ENCODE measurements at places on chromosomes 7 and 10. TPM values are rescaled to one million over a fixed set of nuclear protein-coding genes. Genes with fewer than 3 reads are reported as not detected.

GRCh38 chr10:7251696-7252465, 159.0 kb downstream of the SFMBT2 start:
- no peak overlapping the region for H3K27ac ChIP-seq
- H3K36me3 ChIP-seq, result no peaks in the 10 kb centered on the region
- H3K27me3 ChIP-seq, result peaks cover 17% of the 10 kb centered on the region
- H3K4me3 ChIP-seq, result no peak overlapping the region

DNA sequence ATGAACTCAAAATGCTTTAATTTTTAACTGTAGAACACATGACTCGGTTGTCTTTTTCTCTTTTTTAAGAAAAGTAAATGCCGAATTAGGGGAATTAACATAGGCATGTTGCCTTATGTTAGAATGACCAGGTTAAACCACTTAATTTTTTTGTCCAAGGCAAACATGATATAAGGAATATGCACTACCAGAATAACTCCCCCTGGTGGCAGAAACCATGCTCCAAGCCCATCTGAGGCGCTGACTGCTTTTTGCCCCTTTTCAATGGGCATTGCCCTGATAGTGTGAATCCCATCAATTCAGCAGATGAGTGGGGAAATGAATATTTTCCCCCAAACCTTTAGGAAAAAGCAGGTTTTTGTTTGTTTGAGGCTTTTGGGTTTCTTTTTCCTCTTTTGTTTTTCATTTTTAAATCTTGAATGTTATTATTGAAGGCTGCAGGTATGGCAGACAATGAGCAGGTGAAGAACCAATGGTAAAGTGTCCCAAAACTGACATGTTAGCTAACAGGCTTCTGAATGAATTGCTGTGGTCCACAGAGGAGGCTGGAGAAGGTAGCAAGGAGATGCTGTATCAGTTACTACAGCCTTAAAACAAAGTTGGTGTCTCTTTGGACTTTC, 284.3 kb downstream of the SORCS3 start:
- no peaks in the 10 kb centered on the region for H3K36me3 ChIP-seq
- H3K27me3 ChIP-seq, result peaks cover 56% of the 10 kb centered on the region
- DNase-seq, result peak; percentile 66
- H3K27ac ChIP-seq, result no peak overlapping the region

DNA sequence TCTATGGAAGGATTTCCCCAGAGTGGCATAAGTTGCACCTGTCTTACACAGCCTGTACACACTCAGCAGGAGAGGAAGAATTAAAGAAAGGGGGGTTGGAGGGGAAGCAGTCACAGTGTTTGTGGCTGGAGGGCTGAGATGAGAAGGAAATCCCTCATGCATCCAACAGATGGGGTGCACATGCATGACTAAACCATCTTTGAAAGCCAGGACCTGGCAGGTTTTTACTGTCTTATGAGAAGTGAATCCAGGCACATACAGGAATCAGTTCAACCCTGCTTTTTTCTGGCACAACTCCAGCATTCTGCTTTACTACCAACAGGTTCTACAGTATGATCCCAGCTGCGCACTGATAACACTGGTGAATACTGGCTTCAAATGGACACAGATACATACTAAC, 107.7 kb downstream of the CACNA2D1 start:
- H3K4me1 ChIP-seq, result no peaks in the 10 kb centered on the region
- H3K27ac ChIP-seq, result no peak overlapping the region
- H3K4me3 ChIP-seq, result no peak overlapping the region
- no peaks in the 10 kb centered on the region for H3K27me3 ChIP-seq
- no peaks in the 10 kb centered on the region for H3K36me3 ChIP-seq

DNA sequence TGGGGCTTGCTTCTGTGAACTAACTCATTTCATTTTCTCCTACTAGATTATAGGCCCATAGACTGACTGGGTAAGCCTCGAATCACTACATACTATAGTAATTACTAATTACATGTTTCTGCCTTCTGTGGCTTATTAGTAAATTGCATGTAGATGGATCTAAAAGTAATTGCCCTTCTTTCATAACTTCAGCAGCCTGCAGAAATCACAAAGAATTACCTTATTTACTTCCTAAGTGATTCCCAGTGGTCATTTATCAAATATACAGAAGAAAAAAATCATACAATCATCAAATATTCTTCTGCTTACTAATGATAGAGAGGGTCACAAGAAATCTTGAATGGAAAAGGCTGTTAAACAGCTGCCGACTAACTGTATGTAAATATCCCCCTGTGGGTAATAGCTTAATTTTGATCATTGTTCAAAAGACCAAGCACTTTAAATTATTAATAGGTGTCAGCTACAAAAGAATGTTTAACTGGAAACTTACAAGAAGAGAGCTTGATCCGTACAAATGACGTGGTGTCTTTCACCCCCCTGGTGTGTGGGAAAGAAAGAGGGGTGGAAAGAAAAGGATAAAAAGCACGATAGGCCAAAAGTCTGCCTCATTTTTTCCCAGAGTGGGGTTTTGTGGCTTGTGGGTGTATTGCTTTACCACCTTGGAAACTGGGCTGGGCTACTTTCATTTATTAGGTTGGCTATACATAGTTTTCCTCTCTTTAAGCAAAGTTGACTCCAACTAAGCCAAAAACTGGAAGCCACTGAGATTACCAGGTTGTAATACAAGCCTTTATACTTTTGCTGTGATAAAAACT, 361.8 kb upstream of the ZMIZ1 start:
- no peaks in the 10 kb centered on the region for H3K36me3 ChIP-seq
- no peaks in the 10 kb centered on the region for H3K27me3 ChIP-seq
- H3K4me1 ChIP-seq, result no peaks in the 10 kb centered on the region
- H3K4me3 ChIP-seq, result no peak overlapping the region
- DNase-seq, result no peak

- H3K4me1 ChIP-seq, result peaks cover 94% of the 10 kb centered on the region
- no peak for DNase-seq
- no peak overlapping the region for H3K4me3 ChIP-seq
- no peaks in the 10 kb centered on the region for H3K36me3 ChIP-seq
These were observed 121.9 kb downstream of the MAD1L1 start for GRCh38 chr7:2110610-2111396.

GRCh38 chr7:28516390-28517172, 104.3 kb downstream of the CREB5 start:
- no peaks in the 10 kb centered on the region for H3K36me3 ChIP-seq
- no peak overlapping the region for H3K27ac ChIP-seq
- no peaks in the 10 kb centered on the region for H3K4me1 ChIP-seq
- H3K4me3 ChIP-seq, result no peak overlapping the region

- DNase-seq, result no peak
- no peaks in the 10 kb centered on the region for H3K36me3 ChIP-seq
- H3K4me1 ChIP-seq, result peaks cover 52% of the 10 kb centered on the region
- H3K4me3 ChIP-seq, result no peak overlapping the region
- no peaks in the 10 kb centered on the region for H3K27me3 ChIP-seq
- H3K27ac ChIP-seq, result no peak overlapping the region
These were observed 4.4 kb upstream of the CLIP2 start for GRCh38 chr7:74284781-74285259.

C10orf105 gene
- not detected for total RNA-seq

DNAH11 gene
- 0.39 TPM for total RNA-seq

GJC3 gene
- total RNA-seq, result 0.76 TPM
